PC-3 (cell line): ENCODE measurements at places on chromosomes 2 and 18. TPM values are rescaled to one million over a fixed set of nuclear protein-coding genes. Genes with fewer than 3 reads are reported as not detected.

- no peak for DNase-seq
Measured at GRCh38 chr2:12080360-12080759, 333.9 kb downstream of the LPIN1 start.

DNA sequence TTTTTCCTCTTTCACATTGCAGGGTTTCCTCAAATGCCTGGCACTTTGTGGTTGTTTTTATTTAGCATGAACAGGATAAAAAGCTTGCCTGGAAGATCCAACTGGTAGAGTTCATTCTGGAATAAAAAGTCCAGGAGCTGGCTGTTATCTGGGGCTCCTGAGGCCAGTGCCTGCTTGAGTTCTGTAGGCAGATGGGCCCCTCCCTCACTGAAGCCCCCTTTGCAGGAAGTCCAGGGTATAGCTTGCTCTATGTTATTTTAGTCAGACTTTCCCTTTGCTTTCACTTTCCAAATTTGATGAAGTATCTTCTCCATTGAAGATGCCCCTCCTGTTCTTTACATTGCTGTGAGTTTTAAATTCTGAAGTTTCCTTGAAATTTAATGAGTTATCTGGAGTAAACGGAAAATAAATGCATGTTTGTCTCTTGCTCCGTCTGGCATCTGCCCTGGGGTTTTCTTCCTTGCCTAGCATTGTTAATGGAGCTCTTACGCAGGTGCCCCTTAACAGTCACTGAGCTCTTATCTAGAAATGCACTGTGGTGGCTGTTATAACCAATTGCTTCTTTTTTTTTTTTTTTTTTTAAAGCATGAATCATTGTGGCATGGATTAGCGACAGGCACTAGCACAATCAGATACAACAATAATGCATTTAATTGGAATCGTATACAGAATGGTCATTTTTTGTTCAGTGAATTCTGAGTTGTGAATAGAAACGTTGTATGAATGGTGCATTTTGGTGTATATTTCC lies 27.0 kb upstream of the LPIN1 start:
- DNase-seq, result no peak

GRCh38 chr2:239282448-239283287 lies 118.2 kb downstream of the HDAC4 start:
- no peak for DNase-seq

DNA sequence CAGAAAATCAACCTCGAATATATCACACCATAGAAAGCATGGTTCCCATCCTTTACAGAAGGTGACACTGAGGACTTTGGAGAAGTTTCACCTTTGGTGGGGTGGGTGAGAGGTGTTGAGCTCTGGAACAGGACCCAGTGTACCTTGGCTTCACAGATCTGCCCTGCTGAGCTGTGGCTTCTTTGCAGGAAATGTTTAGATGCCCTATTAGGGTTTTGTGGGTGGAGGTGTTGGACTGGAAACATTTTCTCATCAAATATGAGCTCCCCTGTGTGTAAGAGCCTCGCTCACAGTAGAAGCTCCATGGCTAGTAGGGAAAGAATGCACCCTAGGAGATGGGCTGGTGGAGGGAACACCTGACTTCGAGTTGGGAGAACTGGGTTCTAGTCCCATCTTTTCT lies 55.6 kb downstream of the RPL37A start:
- no peak for DNase-seq

GRCh38 chr2:97932975-97933662 lies 62.6 kb downstream of the TMEM131 start:
- no peak for DNase-seq

DNA sequence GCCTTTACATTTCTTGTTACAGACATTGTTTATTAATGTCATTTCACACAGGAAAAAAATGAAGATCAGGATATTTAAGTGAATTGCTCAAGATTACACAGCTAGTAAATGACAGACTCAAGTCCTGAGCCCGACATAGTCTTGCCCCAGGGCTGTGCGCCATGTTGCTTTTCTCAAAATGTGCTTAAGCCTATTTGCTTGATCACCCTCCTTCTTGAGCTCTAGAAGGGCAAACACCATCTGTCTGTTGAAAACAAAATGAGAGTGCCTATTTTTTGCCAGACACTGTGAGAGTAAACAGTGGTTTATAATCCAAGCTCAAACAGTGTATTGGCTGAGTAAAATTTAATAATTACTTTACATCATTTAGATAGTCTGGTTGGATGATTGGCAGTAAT lies 34.8 kb upstream of the HNMT start:
- no peak for DNase-seq

DNA sequence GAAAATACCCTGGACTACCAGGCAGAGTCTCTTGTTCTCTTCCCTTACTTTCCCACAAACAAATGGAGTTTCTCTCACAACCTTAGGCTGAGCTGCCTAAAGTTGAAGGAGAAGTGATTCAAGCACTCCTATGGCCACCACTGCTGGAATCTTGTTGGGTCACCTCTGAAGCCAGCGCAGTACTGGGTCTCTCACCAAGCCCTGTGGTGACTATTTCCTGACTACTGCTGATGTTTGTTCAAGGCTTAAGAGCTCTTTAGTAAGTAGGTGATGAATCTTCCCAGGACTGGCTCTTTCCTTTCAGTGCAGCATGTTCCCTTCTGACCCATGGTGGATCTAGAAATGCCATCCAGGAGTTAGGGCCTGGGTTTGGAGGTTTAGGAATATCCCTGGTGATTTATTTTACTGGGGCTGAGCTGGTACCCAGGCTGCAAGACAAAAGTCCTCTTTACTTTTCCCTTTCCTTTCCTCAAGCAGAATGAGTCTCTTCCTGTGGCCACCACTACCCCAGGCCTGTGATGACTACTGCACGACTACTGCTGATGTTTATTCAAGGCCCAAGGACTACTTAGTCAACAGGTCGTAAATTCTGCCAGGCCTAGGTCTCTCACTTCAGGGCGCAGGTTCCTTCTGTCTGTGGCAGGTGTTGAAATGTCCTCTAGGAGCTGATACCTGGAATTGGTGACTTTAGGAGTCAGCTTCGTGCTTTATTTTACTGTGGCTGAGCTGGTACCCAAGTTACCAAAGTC lies 121.8 kb downstream of the SLC4A10 start:
- peak; percentile 78 for DNase-seq

- DNase-seq, result no peak
Measured at GRCh38 chr18:55390898-55391297, 197.1 kb downstream of the TCF4 start.

DNA sequence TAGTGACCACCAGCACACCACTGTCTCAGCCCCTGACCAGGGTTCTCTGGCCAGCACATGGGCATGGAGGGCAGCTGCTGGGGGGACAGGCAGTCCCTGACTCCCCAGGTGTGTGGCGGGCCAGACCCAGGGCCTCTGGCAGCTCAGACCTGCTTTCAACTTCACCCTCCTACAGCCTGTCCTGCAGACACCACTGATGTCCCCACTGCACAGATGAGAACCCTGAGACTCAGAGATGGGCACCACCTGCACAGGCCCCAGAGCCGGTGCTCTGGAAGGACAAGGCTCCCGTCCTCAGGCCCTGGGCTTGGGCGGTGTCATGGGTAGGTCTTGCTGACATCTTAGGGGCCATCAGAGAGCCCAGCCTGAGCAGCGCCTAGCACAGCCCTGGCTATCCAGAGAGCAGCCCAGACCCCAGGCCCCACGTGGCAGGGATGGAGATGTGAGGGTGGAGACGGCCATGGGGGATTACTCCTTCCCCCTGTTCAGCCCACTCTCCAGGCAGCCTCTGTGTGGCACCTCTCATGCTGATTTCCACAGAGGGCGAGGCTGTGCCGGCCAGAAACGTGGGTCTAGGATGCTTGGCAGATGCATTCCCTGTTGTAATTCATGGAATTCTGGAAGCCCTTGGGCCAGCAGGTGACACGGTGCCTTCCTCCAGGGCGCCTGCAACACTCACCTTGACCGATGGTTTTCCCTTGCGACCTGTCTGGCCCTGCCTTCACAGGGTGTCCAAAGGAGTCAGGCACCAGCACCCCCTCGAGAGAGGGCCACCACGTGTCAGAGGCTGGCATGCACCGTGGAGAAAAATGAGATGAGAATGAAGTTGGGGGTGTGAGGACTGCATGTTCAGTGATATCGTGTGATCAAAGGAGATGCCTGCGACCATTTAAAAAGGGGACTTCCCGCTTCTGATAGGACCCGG lies 61.2 kb upstream of the GLI2 start:
- no peak for DNase-seq

DNA sequence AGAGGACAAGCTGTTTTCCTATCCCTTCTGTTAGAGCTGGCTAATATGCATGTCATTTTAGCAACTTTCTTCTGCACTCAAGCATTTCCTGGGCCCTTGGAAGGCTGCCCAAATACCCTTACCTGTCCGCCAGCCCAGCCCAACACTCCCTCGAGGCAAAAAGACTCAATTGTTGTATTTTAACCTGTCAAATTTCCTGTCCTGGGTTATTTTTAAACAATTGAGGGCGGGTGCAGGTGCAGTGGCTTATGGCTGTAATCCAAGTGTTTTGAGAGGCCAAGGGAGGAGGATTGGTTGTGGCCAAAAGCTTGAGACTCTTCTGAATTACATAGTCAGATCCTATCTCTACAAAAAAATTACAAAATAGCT lies 125.0 kb upstream of the ARHGAP28 start:
- DNase-seq, result peak; percentile 93

DNA sequence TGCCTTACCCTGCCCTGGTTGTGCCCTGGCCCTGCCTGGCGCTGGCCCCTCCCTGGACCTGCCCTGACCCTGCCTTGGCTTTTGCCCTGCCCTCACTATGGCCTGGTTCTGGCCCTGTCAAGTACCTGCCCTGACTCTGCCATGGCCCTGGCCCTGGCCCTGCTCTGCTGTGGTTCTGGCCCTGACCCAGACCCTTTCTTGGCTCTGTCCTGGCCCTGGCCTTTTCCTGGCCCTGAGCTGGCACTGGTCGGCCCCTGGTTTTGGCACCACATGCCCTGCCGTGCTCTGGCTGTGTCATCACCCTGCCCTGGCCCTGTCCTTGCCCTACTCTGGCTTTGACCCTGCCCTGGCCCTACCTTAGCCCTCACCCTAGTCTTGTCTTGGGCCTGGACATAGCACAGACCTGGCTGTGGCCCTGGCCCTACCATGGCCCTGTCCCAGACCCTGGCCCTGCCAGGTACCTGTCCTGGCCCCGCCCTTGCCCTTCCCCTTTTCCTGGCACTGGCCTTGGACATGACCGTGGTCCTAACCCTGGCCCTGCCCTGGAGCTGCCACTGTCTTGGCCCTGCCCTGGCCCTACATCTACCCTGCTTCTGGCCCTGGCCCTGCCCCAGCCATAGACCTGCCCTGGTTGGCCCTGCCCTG lies 4.8 kb upstream of the ANKRD62 start:
- DNase-seq, result no peak

GRCh38 chr18:3219241-3219630 lies 532 bp downstream of the MYOM1 start:
- no peak for DNase-seq

DNA sequence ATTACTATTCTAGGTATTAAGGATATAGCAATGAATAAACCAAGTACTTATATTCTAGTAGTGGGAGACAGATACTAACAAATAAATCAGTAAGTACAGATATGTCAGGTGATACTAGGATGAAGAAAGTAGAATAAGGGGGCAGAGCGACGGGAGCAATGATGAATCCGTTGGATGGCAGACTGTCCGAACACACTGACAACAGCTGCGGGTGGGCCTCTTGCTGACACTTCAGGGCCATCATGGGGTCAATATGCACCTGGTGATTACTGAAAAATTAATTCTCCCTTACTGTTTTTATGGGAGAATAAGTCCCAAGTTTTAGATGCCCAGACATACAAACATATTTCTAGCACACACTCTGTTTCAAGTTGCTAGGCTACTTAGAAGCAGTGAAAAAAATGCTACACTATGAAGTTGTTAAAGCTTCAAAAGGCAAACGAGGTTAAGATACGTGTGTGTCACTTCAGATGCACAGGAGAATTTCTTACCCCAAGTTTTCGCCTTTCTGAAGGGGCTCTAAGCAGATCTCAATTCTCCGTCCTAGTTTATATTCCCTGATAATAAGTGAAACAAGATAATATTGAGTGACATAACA lies 78.7 kb downstream of the USP40 start:
- DNase-seq, result no peak

- DNase-seq, result no peak
Measured at GRCh38 chr2:186339716-186340115, 146.3 kb upstream of the ZC3H15 start.

DNA sequence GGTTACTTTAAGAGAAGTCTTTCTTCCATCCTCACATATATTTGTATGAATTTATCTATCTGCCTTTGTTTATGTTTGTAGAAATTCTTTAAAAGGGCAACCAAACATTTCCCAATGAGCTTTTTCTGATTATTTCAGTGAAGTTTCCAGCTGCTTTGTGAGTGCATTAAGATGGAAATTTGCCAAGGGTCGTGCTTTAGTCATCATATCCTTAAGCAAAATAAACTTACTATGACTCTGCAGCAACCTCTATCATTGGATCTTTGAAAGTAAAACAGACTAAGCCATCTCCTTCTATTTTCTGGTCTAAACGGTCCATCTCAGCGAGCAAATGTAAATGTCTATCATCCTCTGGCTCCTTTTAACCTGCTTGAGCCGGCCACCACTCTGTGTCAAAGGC lies 489.3 kb downstream of the SOX11 start:
- peak; percentile 6 for DNase-seq

DNA sequence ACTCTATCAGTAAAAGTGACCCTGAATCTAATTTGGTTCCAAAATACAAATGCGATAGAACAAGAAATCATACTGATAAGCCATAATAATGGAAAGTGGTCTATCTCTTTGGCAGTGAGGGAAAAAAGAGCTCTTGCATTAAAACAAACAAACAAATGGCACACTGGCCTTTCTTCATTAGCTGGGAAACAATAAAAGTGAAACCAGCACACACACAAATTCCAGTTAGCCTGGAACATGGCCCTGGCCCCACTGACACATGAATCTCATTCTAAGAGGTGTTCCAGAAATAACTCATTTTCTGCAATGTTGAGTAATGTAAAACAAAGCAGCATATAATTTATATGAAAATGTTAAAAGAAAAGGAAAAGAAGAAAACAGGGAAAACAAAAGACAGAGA lies 79.3 kb upstream of the TGFA start:
- no peak for DNase-seq

The SLC9A4 gene
- total RNA-seq, result 0.04 TPM in 1 of 2 replicates, not detected in the other

The ELOA2 gene
- total RNA-seq, result not detected in 2 replicates

The AGXT gene
- not detected in 2 replicates for total RNA-seq
